Thoracic aorta (tissue), 2 donors: ENCODE measurements at places on chromosomes 4 and X. TPM values are rescaled to one million over a fixed set of nuclear protein-coding genes. Genes with fewer than 3 reads are reported as not detected.

PLS3 gene
- 466 TPM for total RNA-seq

PLP2 gene
- 90.2 TPM for total RNA-seq

CPZ gene
- 3.0 TPM for total RNA-seq

SLC16A2 gene
- total RNA-seq = 7.9 TPM

TBC1D14 gene
- 46.7 TPM for total RNA-seq

UCP1 gene
- total RNA-seq = not detected

NXF2B gene
- not detected for total RNA-seq

HTR2C gene
- not detected for total RNA-seq

SRPX2 gene
- total RNA-seq = 61.2 TPM

STPG2 gene
- total RNA-seq = not detected

SETD7 gene
- total RNA-seq = 101 TPM

LRCH2 gene
- total RNA-seq = 9.9 TPM

SLC9A6 gene
- total RNA-seq = 13.9 TPM

GRCh38 chr4:168248176-168248710 lies 70.3 kb downstream of the DDX60 start:
- DNase-seq = no peak

DNA sequence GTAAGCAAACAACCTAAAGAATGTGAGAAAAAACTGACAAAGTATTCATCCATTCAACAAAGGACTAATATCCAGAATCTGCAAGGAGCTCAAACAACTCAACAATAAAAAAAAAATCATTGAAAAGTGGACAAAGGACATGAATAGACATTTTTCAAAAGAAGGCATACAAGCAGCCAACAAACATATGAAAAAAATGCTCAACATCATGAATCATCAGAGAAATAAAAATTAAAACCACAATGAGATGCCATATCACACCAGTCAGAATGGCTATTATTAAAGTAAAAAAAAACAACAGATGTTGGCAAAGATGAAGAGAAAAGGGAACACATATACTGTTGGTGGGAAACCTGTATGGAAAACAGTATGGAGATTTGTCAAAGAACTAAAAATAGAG lies 120.7 kb upstream of the ADGRL3 start:
- no peak for DNase-seq

- DNase-seq = no peak
Observed at GRCh38 chr4:82422616-82423015, 7.6 kb downstream of the HNRNPDL start.

GRCh38 chr4:3819210-3819919 lies 53.2 kb downstream of the ADRA2C start:
- DNase-seq = no peak

DNA sequence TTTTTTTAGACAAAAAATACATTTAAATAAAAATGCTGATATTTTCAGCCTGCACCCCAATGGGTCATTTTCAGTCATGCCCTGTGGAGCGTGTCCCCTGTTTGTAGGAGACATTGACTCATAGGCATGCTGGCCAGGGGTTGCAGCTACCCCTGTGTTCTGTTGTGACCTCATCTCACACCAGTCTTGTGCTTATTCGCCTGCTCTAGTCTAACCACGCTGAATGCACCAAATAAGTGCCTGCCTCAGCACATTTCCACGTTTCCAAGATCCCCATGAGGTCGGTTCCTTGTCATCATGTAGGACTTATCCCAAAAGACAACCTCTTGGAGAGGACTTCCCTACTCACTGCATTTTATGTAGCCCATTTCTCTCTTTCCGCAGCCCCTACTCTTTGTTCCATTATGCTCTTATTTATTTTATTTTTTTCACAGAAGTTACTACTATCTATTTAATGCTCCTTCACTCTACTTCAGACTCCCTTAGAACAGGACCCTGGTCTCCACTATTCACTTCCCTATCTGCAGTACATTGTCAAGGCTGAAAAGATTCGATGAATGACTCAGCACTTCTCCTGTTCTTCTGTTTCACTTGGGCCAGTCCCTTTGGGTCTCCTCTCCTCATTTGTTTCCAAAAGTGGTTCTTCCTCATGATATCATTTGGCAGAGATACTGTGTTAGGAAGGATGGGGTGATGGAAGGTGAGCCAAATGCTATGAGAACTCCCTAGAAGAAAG lies 109.7 kb downstream of the MSL3 start:
- no peak for DNase-seq

DNA sequence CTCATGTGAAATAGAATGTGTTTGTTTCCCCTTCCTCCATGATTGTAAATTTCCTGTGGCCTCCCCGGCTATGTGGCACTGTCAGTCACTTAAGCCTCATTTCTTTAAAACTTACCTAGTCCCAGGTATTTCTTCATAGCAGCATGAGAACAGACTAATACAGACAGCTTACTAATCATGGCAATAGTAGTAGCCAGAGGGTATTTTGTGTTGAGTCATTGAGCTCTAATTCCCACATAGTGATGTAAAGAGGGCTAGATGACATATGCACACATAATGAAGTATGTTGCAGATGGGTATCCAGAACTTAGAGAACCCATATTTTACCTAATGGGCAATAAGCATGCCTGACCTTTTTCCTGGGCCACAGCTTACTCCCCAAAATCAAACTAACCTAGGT lies 1197.2 kb downstream of the PCDH7 start:
- DNase-seq = no peak

DNA sequence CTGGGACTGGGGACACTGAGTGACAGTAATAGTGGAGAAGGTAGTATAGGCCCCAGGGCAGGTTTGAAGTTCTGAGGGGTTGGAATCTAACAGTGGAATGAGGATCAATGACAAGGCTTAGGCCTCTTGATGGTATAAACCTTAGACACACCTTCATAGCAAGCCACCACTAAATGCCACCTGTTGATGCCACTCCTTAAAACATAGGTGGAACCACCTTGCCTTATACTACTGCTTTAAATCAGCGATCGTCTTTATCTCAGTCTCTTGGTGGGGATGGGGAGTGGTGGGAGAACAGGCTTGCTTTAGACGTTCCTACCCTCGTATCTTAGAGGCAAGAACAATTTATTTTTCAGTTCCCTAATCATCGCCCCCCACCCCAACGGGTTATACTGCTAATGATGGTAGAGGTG lies 1.2 kb downstream of the RAB33B start:
- DNase-seq = no peak

- no peak for DNase-seq
Observed at GRCh38 chrX:122244080-122244479, 940.0 kb upstream of the GRIA3 start.

DNA sequence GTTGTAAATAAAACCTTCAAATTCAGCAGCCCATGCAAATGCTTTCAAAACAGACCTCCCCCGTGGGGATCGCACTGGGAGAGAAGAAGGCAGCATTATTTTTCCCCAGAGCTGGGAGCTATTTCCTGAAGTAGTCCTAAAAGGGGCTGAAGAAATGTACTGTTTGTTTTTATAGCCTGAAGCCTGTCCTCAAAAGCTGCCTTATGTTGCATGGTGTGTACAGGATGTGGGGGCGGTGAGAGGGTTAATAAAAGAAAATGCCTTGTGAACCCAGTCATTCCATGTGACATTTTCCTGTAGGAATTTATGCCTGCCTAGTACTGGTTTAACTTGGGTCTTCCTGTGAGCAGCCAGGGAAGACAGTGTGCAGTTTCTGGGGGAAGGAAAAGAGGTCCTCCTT lies 144.1 kb downstream of the SOWAHB start:
- DNase-seq = no peak

DNA sequence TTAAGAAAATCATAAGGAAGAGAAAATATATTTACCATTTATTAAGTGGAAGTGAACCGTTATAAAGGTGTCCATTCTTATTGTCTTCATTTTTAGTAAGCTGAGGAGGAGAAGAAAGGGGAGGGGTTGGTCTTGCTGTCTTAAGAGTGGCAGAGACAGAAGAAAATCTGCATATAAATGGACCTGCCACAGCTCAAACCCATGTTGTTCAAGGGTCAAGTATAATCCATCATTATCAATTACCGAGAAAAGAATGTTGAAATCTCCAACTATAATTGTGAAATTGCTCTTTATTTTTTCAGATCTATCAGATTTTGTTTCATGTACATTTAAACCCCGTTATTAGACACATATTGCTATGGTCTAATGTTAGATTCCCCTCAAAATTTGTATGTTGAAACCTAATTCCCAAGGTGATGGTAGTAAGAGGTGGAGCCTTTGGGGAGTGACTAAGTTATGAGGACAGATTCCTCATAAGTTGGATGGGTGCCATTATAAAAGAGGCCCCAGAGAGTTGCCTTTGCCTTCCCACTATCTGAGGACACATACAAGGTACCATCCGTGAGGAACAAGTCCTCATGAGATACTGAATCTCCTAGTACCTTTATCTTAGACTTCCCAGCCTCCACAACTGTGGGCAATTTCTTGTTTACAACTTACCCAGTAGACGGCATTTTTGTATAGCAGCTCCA lies 58.5 kb upstream of the SMAD1 start:
- no peak for DNase-seq

DNA sequence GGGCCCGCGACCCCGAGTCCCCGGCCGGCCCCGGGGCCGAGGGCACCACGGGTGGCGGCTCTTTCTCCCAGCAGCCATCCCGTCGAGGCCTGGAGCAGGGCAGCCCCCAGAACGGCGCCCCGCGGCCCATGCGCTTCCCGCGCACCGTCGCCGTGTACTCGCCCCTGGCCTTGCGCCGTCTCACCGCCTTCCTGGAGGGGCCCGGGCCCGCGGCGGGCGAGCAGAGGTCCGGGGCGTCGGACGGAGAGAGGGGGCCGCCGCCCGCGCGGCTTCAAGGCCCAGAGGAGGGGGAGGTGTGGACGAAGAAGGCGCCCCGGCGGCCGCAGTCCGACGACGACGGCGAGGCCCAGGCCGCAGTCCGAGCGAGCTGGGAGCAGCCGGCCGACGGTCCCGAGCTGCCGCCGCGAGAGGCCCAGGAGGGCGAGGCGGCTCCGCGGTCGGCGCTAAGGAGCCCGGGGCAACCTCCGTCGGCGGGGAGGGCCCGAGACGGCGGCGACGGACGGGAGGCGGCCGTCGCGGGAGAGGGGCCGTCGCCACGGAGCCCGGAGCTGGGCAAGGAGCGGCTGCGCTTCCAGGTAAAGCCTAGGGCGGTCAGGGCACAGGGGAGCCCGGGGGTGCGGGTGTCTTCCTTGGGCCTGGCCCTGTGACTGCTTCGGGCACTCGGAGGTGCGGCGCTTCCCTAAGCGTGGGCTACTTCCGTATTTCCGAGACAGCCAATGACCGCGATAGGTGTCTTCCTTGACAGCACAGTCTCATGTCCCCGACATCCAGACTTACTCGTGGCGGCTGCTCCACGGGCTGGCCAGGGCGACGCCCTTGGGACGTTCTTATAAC lies 845 bp downstream of the ZAR1 start:
- DNase-seq = no peak

GRCh38 chrX:9108054-9108453 lies 74.1 kb upstream of the FAM9B start:
- no peak for DNase-seq

GRCh38 chr4:115113506-115114106 lies at the start of gene NDST4:
Gene NDST4 (minus strand): TSS chr4:115113620. CDS start chr4:115077036, 36,584 bp downstream.
- no peak for DNase-seq

GRCh38 chr4:53695540-53696463 lies 104.5 kb upstream of the LNX1 start:
- DNase-seq = no peak

DNA sequence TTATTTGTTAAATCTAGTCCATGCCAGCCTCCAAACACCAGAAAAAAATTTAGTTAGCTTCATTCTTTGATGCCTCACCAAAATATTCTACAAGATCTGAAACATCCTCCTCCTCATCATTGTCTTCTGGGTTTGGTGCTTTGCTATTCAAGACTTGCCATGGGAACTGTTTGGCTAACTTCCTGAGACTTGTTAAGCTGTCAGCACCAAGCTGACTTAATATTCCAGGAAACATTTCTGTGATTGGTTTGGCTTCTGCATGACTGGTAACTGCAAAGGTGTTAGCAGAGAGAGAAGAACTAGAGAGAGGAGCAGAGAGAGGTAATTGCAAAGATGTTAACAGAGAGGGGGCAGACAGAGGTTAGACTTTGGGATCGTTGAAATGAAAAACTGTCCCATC lies 101.3 kb downstream of the PALLD start:
- DNase-seq = no peak

- no peak for DNase-seq
Observed at GRCh38 chr4:118765399-118765798, 70.5 kb downstream of the SEC24D start.

DNA sequence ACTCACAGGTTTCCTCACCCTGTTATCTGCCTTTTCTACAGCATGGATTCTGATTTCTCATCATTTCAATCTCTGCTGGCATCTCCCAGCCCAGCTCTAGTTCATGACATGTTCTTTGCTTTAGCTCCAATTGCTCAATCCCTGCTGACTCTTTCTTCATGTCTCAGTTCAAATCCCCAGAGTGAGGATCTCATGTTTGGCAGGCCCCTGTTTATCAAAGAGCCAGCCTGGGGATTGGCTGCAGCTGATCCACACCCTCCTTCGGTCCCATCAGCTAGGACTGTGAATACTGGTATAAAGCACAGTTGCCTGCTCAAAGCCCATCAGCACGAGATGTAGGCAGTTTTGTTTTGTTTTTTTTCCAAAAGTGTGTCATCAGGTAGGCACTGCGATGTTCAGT lies 14.4 kb upstream of the CC2D2A start:
- DNase-seq = peak; percentile 21

DNA sequence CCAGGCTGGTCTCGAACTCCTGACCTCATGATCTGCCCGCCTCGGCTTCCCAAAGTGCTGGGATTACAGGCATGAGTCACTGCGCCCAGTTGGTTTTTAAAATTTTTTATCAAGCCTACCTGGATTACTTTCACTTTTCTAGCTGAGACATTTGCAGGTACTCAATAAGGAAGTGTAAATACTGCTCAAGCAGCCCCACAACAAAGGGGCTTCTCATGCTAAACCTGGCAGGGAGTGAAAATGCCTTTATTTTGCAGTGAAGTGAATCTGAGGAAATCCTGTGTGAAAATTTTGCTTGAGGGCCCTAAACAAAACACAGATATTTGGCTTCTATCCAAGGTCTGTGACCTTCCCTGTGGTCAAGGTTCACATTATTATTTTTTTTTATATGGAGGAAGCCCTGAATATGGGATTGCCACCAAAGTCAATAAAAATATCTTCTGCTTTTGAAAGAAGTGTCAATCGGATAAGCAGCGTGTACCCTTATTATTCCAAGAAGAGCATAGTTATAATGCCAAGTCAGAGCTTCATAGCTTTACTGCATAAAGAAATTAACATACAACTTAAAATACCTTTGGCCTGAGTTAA lies 481.0 kb downstream of the SH2D1A start:
- DNase-seq = no peak

GRCh38 chr4:5992828-5993321 lies 25.4 kb downstream of the C4orf50 start:
- no peak for DNase-seq

GRCh38 chr4:185592845-185593488 lies 57.7 kb upstream of the PDLIM3 start:
- DNase-seq = no peak

- DNase-seq = peak; percentile 54
Observed at GRCh38 chr4:143294310-143294709, 42.4 kb upstream of the GAB1 start.

DNA sequence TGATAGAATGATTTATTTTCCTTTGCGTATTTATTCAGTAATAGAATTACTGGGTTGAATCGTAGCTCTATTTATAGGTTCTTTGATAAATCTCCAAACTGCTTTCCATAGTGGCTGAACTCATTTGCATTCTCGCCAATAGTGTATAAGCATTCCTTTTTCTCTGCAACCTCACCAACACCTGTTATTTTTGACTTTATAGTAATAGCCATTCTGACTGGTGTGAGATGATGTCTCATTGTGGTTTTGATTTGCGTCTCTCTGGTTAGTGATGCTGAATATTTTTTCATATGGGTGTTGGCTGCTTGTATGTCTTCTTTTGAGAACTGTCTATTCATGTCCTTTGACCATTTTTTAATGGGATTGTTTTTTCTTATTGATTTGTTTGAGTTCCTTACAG lies 160.7 kb downstream of the MID1IP1 start:
- DNase-seq = no peak
